ENCODE measurements at places on chromosomes 1 and 21.
A peak's percentile ranks its signal among the peaks of the same experiment; 100 is the strongest.

DNA sequence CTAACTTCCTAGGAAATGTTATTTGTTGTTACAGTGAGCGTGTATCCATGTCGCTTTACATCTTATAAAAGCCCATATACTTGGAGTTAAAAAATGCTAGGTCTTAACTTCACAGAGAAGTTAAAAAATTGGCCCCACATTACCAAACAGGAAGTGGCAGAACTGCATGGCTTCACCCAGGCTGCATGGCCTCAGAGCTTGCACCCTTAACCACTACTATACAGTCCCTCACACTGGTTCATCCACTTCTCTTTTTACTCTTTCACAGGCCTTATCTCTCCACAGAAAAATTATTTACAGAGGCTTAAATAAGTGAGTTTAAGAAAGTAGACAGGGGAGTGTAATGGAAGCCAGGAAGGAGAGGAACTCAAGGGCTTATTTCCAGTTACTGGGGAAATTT lies 402.5 kb downstream of the HHAT start:
- no peak for DNase-seq

- DNase-seq = no peak
Measured at GRCh38 chr1:145891143-145891542, 5.5 kb upstream of the ANKRD35 start.

- DNase-seq = peak; percentile 81
Measured at GRCh38 chr1:183604038-183604808, 14.0 kb upstream of the NCF2 start.

DNA sequence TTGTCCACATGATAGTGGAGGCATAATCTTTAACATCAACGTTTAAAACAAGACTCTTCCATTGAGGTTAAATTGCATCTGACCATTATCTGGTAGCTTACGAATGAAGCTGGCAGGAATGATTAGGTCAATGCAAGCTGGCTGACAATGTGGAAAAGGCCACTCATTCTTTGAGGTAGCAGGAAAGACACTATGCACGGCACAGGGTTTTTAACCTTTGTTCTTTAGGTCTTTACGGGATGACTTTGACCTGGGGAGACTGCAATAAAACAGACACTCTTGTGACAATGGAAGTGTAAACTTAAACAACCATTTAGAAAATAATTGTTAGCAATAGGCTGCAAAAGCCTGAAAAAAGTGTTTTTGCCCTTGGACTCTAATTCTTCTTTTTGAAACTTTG lies 193.8 kb upstream of the FOXD3 start:
- no peak for DNase-seq

- no peak for DNase-seq
Measured at GRCh38 chr1:195328681-195329080, 1279.6 kb downstream of the KCNT2 start.

- DNase-seq = no peak
Measured at GRCh38 chr1:204835737-204836136, 34.9 kb upstream of the NFASC start.

DNA sequence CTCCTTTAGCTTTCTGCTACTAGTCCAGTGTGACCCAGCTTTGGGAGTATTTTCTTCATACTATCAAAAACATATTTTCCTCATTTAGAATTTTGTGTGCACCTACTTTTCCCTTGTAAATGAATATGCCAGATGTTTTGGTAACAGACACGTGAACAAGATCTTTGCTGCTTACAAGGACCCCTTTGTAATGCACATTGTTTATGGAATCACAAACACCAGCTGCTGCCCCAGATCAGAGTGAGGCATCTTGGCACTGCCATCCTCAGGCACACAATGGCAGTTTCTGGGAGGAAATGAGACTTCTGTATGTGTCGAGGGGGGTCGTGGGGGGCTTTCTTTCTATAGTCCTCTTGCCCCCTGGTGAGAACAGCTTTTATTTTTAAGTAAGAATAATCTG lies 115.7 kb downstream of the RGL1 start:
- no peak for DNase-seq

- no peak for DNase-seq
Measured at GRCh38 chr1:53122201-53122885, 20.1 kb downstream of the SLC1A7 start.

- DNase-seq = no peak
Measured at GRCh38 chr1:20931930-20932436, 144.9 kb upstream of the HP1BP3 start.

- DNase-seq = no peak
Measured at GRCh38 chr1:47209091-47209490, 19.3 kb upstream of the PDZK1IP1 start.

DNA sequence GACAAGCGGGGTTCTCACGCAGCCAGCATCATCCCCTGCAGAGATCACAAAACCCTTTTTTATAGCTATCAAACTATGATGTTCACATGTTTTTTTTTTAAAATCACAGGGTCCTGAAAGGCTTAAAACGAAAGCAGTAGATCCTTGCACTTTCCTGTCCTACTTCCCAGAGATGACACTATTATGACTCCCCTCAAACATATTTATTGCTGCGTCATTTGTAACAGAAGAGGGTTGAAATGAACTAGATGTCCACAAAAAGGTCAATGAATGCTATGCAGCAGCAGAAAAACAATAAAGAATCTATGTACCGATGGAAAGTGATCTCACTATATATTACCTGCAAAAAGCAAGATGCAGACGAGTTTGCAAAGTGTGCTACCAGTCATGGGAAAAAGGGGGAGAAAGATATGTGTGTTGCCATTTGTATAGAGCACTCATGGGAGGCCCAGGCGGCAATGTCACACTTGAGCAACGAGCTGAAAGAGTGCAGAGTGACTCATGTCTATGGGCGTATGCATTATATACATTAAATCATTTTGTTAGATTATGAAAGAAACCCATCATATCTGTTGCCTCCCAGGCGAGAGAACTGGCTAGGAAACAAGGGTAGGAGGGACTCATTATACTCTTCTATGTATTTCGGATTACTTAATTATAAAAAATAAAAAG lies 68.9 kb upstream of the PARP1 start:
- DNase-seq = no peak

- DNase-seq = peak; percentile 100
Measured at GRCh38 chr1:245771511-245772281, 616.9 kb downstream of the KIF26B start.

Measured in fibroblast of skin of left quadriceps (primary cell).